Activated CD8-positive, alpha-beta memory T cell treated with anti-CD3 and anti-CD28 coated beads for 1 hour (primary cell): ENCODE measurements at places on chromosomes 1 and 21.

- DNase-seq = no peak
These were observed 2.8 kb upstream of the PHC2 start for GRCh38 chr1:33433509-33434362.

DNA sequence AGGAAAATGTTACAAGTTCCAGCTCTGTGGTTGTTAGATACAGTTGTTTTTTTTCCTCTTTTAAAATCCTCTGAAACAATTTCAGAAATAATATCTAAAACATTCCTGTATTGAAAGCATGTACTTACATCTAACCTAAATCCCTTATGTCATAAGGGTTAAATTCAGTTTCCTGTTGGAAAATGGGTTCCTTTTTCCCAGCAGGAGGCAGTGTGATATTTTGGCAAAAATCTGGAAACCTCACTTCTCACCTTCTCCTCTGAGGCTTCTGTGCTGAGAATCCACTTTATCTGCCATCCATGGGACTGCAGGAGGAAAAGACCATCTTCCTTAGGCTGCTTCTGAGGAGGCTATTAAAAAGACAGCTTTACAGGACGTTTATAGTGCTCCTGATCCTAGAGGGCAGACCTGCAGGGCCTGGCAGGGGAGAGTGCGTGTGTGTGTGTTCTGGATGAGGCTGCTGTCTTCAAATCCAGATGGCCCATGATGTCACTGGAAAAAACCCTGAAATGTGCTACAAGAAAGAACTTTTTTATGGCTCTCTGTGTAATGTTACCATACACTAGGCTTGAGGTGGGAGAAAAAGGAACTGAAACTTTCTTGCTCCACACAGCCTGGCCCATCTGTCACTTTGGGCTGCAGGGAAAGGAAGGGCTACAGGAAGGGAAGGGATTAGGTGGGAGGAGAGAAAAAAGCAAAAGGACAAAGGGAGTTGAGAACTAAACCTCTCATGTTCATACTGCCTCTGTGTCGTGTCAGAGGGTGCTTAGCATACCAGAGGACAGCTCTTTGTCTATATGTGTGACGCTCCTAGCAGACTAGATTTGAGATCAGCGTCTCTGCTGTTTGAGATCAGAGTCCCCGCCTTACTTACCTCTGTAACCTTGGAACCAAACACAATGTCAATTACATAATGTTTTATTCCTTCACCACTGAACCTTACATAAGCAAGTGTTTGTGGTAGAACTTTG is 379.2 kb upstream of the SPAG17 start:
- DNase-seq = no peak

DNA sequence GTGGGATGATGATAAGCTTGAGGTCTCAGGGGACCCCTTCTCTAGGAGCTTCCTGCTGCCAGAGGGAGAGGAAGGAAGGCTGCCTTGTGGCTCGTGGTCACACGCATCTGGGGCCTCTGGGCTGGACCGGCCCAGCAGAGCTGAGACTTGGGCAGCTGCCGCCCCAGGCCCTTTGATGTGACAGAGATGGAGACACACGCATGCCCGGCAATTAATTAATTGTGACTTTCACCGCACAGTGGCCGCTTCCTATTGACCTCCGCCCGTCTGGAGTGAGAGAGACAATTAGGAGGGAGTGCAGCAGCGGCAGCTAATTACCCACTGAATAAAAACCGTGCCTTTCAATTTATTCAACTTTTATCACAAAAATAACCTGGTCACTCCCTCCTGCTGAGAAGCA is 16.6 kb upstream of the C1QA start:
- DNase-seq = no peak

DNA sequence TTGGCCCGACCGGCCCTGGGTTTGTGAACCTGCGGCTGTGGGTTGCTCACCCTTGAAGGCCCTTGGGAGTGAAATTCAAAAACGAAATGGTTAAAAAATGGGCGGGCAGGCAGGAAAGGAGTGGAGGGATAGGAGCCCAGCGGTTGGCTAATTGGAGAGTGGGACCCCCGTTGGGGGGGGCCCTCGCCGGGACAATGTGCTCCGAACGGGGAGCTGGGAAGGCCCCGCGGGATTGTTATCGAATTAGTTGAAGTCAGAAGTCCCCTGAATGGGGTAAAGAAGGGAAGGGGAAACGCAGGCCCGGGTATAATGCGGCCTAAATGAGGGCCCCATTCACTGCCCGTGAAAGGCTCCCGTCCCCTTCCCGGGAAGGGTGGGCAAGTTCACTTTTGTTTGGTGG is 135.7 kb downstream of the PRDM16 start:
- DNase-seq = no peak
